ENCODE measurements at places on chromosomes 1 and 21.

GRCh38 chr1:225937048-225937968 is 3.7 kb downstream of the LEFTY2 start:
- DNase-seq = no peak

GRCh38 chr1:79100385-79100784 is 93.9 kb upstream of the ADGRL4 start:
- no peak for DNase-seq

DNA sequence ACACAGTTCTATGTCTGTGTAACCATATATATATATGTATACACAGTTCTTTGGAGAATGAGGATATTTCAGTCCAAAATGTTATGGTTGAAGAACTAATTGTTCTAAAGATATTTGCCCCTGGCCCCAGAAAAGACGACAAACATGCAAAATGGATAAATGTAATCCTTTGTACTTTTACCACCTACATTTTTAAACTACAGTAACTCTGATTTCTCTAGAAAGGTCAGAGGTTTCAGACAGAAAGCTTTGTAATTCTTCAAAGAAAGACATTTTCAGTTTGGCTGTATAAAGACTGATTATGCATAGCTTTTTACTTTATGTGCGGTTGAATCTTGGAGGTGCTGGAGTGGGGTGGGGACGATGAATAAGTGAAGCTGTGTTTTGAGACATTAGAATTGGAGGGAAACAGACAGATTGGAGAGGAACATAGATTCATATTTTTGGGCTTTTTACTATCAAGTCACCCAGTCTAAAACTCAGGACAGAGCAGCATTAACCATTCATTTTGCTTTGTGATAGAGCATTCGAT is 16.6 kb downstream of the NFIA start:
- DNase-seq = no peak

- no peak for DNase-seq
Measured at GRCh38 chr1:116408803-116409720, 36.0 kb downstream of the ATP1A1 start.

- DNase-seq = no peak
Measured at GRCh38 chr1:43766818-43767525, 59.6 kb downstream of the ST3GAL3 start.

DNA sequence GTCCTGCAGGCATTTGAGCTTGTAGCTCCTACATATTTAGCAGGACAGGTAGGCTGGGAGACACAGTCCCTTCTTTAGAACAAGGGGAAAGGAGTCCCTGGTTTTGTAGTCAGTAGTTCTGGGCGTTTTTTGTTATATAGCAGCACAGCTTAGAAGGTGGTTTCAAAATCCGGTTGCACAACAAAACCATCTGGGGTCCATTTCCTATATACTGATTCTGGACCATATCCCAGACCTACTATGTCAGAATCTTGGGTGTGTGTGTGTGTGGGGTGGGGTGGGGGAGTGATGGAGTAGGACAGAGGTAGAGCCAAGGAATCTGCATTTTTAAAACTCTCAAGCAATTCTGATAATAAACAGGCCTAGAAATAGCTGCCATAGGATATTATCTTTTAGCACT is 21.6 kb downstream of the METTL13 start:
- no peak for DNase-seq

- DNase-seq = no peak
Measured at GRCh38 chr1:180269645-180270529, 39.8 kb downstream of the LHX4 start.

- DNase-seq = no peak
Measured at GRCh38 chr1:117740496-117740895, 134.6 kb downstream of the TENT5C start.

DNA sequence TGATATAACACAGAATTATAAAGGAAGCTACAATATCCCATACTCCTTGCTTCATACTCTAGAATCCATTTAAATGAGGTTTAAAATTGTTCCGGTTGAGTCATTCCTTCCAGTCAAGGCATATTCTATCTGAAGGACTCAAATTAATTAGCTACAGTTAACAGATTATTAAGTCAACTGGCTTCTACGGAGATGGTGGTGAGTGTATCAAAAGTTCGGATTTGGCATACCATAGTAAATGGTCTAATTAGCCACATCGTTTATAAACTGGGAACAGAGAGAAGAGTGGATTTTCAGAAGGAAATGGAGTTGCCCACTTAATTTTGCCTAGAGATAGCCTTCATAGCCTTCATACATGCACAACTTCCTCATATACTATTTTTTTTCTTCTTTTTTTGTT is 1095.3 kb downstream of the TTLL7 start:
- no peak for DNase-seq

DNA sequence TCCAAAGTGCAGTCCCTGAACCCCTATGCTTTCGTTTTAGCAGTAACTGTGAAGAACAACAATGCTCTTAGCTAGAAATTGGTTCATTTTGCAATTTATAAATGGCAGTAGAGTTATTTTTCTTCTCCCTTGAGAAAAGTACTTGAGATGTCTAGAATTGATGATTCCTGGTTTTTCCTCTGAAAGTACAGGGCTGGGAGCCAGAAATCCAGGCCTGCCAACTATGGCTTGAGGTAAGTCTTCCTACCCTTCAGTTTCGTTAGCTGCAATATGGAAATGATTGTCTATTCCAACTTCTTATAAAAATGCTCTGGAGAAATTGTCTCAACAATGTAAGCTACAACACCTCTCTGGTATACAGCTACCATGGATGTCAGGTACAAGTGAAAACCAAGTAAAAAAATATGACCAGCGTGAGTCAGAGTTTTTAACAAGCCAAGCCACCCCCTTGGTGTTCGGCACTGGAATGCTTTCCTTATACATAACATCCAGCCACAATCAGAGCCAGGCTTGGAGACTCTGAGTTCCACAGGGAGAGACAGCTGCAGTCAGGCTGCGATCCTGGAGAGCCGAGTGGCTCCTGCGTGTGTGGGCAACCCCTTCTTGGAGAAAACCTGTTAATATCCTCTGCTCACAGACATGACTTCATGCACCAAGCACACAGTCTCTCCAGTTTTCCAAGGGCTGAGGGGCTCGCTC is 22.0 kb downstream of the TSPAN2 start:
- no peak for DNase-seq

DNA sequence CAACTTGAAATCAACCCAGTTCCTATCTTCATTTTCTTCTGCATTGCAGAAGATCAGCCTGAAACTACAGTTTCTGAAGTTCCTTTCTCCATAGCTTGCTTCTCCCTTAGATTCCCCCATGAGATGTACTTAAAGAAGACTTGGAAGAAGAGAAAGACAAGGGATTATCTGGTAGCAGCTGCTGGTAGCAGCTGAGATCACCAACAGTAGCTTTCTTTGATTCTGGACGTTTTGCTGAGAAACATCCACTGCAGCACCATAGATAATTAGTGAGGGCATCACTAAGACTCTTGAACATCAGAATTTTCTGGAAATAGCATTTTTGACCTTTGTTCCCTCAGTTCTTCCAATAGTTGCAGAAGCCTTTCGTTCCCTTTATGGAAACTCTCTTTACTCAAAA is 465 bp upstream of the CFHR3 start:
- no peak for DNase-seq

- no peak for DNase-seq
Measured at GRCh38 chr1:119048624-119049404, 60.7 kb upstream of the TBX15 start.

DNA sequence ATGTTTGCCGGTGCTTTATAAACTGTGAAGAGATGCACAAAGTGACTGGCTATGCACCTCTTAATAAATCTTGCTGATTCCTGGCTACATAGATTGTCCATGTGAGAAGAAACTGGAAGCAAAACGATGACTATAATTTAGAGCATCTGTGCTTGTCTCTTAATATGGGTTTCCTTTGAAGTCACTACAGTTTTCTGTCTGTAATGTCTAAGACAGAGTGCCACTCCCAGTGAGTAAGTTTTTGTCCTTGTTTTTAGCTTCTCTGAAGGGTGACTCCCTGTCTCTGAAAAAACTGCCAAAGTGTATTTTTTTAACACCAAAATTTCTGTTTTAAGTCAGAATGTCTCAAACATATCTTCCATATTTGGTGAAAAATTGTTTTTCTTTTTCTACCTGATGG is 175.1 kb downstream of the FASLG start:
- DNase-seq = no peak

GRCh38 chr1:7333094-7333493 is 438.0 kb upstream of the VAMP3 start:
- DNase-seq = no peak

DNA sequence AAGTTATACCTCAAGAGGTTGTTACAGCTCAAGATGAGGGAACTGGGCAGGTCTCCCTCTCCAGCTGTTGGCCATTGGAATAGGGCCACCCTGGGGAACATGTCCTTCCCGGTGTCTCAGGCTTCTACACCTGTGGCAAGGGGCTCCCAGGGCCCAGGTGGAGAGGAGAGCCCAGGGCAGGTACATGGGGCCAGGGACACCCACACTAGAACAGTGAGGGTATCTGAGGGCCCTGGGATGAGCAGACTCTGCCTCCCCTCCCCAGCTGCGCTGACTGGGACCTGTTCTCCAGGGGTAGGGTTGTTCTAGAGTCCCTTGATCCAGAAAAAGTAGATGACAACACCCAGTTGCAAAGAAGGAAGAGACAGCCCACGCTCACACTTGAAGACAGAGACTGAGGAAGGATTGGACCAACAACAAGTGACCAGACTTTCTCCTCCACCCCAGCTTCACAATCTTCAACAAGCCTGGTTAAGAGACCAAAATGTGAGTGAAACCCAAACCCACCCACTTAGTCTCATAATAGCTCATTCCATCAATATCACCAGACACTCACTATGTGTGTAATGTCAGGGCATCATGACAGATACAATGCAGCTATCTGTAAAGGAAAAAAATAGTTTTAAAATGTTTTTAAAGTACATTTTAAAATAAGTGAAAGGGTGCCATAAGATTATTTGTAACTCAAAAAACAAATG is 439.3 kb downstream of the NPHP4 start:
- DNase-seq = no peak

- no peak for DNase-seq
Measured at GRCh38 chr1:143680304-143680703, 291.5 kb downstream of the FAM72C start.

- DNase-seq = no peak
Measured at GRCh38 chr21:15722591-15723324, 7.0 kb upstream of the USP25 start.

GRCh38 chr1:41495210-41495948 is 10.9 kb upstream of the EDN2 start:
- no peak for DNase-seq

GRCh38 chr1:80367058-80367457 is 1360.5 kb upstream of the ADGRL4 start:
- no peak for DNase-seq

- DNase-seq = no peak
Measured at GRCh38 chr1:161091796-161092507, 2.6 kb upstream of the NECTIN4 start.

GRCh38 chr1:178011465-178011828 is 41.6 kb upstream of the SEC16B start:
- DNase-seq = no peak

GRCh38 chr1:18734461-18735223 is 104.0 kb downstream of the PAX7 start:
- DNase-seq = no peak

- no peak for DNase-seq
Measured at GRCh38 chr1:54973205-54973921, 7.1 kb upstream of the TMEM61 start.

- DNase-seq = no peak
Measured at GRCh38 chr1:223706077-223706973, 6.0 kb upstream of the CAPN2 start.

GRCh38 chr1:25858906-25859789 is at the start of gene AUNIP:
AUNIP (minus strand) TSS chr1:25859457; CDS start chr1:25859357, 100 bp downstream.
- peak; percentile 85 for DNase-seq

- peak; percentile 47 for DNase-seq
Measured at GRCh38 chr1:26787381-26787705, 407 bp upstream of the PIGV start.

GRCh38 chr1:224298346-224299330 is 31.3 kb downstream of the NVL start:
- DNase-seq = no peak

DNA sequence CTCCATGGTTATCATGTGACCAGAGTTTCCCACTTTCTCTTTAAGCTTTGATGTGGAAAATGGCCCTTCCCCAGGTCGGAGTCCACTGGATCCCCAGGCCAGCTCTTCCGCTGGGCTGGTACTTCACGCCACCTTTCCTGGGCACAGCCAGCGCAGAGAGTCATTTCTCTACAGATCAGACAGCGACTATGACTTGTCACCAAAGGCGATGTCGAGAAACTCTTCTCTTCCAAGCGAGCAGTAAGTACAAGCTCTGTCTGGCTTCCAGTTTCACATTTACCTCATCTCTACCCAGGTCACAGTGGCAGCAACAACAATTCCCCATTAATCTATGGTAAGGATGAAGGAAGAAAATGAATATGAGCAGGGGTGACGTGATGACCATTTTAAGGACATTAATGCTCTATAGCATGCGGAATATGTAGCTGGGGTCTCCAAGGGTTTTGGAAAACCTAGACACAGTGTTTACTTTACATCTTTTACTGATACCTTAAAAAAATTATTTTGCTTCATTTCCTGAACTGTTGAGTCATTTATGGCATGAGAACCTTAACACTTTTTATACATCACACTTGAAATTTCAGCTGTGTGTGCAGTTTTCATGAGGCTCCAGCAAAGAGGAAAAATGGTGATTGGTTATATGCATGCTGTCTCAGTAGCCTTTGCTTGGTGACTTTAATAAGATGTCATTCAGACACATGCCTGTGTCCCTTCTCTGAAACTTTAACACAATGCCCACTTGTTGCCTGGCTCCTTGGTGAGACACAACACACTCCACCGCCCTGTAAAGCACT is 286.3 kb upstream of the SGIP1 start:
- no peak for DNase-seq

DNA sequence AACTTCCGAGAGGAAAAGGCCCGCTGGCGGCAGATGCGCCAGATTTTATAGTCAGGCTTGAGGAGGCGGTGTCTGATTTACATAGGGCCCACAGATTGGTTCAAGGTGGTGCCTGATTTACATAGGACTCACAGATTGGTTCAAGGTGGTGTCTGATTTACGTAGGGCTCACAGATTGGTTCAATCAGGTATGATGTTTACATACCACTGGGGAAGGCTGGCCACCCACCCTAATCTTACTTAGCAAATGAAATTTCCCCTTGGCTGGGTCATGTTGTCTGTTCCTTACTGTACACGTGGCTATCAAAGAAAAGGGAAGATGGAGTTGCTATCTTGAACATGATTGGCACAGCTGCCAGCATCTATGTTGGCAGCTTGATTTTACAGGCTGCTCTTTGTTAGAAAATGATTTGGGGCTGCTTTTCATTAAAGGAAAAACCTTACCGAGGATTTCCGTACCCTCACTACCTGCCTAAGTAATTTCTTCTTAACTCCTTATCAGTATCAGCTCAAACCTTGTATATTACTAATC is 96.3 kb downstream of the SETD4 start:
- DNase-seq = no peak
